ENCODE measurements at places on chromosomes 2 and 18.

GRCh38 chr2:45068571-45069140, 59.4 kb upstream of the SIX2 start:
- no peak for DNase-seq

DNA sequence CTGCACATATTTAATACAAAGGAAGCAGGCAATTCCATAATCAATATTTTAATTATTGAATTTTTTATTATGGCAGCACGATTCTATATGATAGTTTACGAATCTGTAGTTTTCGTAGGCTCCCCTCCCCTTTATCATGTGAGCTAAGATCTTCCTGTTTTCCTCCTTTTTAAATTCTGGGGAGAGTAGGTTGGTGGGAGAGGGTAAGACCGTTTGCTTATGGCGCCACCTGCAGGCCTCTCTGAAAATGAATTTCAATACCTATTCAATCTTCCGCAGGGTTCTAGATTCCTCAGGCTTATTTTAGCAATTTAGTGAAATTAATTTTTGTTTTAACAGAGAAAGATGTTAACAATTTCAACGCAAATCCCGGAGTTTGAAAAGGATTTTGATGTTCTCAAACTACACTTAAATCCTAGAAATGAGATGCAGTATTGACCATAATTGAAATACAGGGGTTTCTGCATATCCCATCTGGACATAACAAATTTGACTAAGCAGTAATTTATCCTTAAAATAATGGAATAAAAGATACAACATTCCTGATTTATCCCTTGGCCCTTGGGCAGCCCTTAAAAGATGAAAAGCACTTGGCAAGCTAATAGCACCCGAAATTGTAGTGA, 12.8 kb upstream of the GBX2 start:
- peak; percentile 87 for DNase-seq

- no peak for DNase-seq
Observed at GRCh38 chr18:9766740-9767139, 58.6 kb downstream of the RAB31 start.

GRCh38 chr2:98441706-98442450, 2.8 kb upstream of the INPP4A start:
- no peak for DNase-seq

DNA sequence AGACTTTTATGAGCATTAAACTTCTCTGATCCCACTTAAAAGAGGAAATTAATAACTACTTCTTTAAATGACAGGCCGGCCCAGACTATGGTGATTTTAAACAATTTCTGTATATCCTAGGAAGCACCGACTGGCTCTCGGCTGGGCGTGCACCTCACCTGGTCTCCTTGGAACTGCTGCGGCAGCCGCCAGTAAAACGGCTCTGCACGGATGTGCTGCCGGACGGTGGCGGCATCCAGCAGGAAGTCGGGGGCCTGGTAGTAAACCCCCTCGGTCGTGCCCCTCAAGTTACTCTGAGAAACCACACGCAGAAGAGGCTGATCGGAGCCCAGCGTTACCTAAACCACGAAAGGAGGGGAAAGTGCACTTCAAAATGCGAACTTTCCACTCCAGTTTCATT, 106.5 kb downstream of the LAMA1 start:
- DNase-seq = no peak
